ENCODE measurements at places on chromosomes 3 and 15.

- no peak for DNase-seq
Measured at GRCh38 chr3:196994056-196994455, 25.4 kb upstream of the PIGZ start.

DNA sequence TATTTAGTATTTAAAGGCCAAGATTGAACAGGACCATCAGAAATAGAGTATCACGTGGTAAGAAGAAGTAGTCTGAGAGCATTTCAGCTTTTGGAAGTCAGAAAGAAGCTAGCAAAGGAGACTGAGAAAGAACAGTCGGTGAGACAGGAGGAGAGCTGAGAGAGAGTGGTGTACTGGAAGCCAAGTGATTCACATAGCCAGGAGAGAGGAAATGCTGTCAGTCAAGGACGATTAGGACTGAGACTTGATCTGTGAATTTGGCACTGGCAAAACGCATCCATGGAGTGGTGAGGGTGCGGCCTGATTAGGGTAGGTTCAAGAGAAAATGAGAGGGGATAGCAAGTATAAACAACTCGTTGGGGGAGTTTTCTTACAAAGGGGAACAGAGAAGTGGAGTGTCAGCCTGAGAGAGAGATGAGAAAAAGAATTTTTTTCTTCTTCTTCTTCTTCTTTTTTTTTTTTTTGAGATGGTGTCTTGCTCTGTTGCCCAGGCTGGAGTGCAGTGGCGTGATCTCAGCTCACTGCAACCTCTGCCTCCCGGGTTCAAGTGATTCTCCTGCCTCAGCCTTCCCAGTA, 44.9 kb downstream of the CHD2 start:
- no peak for DNase-seq

DNA sequence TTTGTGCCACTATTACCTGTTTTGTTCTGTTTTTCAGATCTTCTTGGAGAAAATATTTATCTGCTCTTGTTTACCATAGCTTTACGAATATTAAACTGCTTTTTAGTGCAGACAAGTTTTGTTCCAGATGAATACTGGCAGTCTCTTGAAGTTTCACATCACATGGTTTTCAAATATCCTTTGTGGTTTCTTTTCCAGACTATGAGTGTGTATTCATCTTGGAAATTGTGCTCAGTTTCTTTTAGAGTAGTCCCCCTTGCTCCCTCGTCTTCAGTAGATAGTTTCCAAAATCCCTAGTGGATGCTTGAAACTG, 1.2 kb downstream of the PIGB start:
- DNase-seq, result no peak

- no peak for DNase-seq
Measured at GRCh38 chr3:67362686-67363085, 291.7 kb downstream of the SUCLG2 start.
